Neuronal stem cell (in vitro differentiated cells): ENCODE measurements at places on chromosomes 16 and 17.

DNA sequence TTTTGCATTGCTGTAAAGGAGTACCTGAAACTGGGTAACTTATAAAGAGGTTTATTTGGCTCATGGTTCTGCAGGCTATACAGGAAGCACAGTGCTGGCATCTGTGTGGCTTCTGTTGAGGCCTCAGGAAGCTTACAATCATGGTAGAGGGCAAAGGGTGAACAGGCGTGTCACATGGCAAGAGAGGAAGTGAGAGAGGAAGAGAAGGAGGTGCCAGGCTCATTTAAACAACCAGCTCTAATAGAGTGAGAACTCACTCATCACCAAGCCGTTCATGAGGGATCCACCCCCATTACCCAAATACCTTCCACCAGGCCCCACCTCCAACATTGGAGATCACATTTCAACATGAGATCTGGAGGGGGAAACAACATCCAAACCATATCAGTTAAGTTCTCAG lies 16.4 kb upstream of the CLEC19A start:
- no peak for DNase-seq

- no peak for DNase-seq
Observed at GRCh38 chr17:78248051-78248914, 16.9 kb downstream of the TMEM235 start.

DNA sequence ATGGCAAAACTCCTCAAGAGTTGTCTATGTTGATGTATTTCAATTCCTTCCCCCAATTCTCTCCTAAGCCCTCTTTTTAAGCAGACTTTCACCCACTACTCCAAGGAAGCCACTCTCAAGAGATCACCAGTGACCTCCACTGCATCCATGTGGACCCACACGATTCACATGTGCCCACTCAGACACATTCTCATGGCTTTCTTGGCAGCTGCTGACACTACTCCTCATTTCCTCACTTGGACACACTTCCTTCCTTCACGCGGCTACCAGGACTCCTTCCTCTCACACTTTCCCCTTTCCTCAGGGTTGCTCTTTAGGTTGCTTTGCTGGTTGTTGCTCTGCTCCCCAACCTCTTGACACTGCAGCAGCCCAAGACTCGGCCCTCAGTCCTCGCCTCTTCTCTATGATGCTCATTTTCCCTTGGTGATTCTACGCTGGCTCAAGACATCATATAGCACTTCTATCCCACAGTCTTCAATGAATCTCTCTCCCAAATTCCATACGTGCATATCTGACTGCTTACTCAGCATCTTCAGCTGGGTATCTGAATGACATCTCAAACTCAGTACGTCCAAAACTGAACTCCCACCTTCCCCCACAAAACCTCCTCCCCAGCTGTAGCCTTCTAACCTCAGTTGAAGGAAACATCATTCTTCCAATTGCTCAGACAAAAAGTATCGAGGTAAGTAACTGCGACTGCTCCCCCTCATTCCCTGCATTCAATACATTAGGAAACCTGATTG lies 28.2 kb downstream of the HELZ start:
- no peak for DNase-seq

DNA sequence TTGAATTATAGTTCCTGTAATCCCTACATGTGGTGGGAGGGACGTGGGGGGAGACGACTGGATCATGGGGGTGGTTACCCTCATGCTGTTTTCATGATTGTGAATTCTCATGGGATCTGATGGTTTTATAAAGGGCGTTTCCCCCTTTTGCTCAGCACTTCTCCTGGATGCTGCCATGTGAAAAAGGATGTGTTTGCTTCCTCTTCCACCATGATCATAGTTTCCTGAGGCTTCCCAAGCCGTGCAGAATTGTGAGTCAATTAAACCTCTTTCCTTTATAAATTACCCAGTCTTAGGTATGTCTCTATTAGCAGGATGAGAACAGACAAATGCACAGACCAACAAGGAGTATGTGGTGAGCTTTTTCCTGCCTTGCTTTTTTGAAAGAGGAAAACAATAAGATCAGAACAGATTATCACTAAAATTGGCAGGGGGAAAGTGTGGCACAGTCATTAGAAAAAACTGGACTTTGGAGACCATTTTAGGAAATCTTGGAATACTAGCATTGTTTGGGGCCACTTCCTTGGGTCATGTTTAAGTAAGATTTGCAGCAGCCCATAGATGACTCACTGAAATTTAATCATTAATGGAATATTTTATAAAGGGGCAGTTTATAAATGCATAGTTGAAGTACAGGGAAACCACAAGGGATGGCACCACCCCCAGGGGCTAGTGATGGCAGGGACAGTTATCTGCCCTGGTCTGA lies 352.8 kb downstream of the CDH13 start:
- DNase-seq = no peak

- DNase-seq = no peak
Observed at GRCh38 chr16:50769-51591, 2.4 kb downstream of the POLR3K start.

- DNase-seq = no peak
Observed at GRCh38 chr17:81322271-81323082, 27.4 kb upstream of the SLC38A10 start.

DNA sequence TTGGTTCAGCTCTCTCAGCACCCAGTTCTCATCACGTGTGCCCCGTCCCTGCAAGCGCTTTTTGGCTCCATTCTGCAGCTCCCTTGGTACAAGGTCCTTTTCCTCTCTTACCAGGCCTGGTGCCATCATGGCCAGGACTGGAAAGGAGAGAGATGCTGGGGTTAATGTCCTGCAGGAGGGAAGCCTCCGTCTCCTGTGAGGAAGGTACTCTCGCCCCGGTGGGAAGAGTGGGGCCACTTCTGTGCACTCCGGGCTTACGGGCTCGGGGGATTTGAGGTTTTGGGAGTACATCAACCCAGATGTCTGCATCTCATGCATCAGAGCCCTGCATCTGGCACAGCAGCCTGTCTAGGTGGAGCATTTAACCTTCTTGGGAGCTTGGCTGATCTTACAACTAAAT lies 10.1 kb downstream of the CTRB2 start:
- DNase-seq = no peak

GRCh38 chr16:17346621-17347569 lies 123.9 kb downstream of the XYLT1 start:
- no peak for DNase-seq

DNA sequence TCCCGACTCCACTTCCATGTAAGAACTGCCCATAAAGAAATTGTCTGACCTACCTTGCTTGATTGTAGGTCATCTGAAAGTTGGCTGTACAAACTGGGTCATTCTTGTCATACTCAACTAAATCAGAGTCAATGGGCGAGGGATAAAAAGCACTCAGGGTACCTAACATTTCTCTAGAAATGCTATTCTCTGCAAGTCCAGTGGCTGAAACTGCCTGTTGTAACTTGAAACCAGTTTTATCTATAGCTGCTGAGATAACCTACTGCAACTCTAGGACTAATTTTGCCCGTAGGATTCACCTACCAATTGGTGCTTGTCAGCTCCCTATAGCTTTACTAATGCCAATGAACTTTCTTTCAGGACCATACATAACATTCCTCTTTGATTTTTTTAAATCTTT lies 100.1 kb upstream of the GRIN2A start:
- no peak for DNase-seq

DNA sequence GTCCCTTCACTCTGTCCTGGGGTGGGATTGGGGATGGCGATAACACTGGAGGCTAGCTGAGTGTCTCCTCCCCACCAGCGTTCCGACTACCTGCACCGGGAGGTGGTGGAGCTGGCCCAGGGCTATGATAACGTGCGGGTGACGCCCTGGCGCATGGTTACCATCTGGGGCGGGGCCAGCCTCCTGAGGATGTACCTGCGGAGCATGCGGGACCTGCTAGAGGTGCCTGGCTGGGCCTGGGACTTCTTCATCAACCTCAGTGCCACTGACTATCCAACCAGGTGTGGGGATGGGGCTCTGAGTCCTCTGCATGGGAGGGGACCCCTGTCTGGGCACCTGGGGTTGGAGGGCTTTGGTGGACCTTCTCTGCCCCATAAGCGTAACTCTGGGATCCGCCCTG lies 8.8 kb downstream of the XYLT2 start:
- no peak for DNase-seq

GRCh38 chr17:79053251-79053925 lies 21.2 kb upstream of the ENGASE start:
- DNase-seq = no peak

DNA sequence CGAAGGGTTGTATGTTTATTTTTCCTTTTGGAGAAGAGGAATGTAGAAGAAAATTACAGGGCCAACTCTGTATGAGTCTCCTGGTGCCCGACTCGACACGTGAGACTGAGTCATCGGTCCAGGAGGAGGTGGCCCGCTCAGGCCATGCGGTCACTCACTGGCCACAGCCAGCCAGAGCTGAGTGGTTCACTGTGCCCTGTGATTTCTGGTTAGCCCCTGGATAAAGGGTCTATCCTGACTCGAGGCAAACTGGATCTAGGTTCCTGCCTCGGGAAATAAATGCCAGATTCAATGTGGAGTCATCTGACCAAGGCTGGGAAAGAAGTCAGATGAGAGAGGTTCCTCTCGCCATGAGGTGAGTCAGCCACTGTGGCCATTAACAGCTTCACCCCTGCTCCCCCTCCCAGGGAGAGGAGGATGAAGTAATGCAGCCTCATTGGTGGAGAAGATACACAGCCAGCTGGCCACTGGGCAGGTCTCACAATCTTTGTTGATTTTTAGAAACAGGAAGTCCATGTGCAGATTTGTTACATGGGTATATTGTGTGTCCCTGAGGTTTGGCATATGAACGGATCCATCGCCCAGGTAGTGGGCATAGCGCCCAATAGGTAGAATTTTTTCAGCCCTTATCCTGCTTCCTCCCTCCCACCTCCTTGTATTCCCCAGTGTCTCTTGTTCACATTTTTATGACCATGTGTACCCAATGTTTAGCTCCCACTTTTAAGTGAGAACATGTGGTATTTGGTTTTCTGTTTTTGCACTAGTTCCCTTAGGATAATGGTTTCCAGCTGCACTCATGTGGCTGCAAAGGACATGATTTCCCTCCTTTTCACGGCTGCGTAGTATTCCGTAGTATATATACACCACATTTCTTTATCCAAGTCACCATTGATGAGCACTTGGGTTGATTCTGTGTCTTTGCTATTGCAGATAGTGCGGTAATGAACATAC lies 21.7 kb upstream of the USP36 start:
- no peak for DNase-seq

DNA sequence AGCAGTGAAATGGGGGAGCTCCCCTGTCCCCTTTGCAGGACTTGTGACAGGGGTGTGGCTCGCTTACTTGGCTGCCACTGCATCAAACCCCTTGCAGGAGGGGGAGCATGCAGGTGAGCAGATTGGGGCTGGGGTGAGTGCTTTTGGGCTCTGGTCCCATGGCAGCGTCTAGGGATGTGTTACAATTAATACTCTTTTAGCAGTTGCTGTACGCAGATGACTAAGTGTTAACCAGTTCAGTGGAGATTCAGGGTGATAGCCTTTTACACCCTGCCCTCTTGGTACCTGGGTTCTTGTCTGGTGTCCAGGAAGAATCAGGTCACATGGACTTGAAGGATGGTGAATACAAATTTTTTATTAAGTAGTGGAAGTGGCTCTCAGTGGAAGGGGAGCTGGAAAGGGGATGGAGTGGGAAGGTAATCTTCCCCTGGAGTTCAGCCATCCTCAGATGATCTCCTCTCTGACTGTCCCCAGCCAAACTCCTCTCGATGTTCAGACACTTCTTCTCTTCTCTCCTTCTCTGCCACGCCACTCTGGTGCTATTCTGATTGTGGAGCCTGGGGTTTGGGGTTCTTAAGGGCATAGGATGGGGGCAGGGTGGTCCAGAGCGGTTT lies 100.1 kb downstream of the MARF1 start:
- DNase-seq = no peak

GRCh38 chr16:89612415-89613166 lies 851 bp upstream of the DPEP1 start:
- DNase-seq = no peak

DNA sequence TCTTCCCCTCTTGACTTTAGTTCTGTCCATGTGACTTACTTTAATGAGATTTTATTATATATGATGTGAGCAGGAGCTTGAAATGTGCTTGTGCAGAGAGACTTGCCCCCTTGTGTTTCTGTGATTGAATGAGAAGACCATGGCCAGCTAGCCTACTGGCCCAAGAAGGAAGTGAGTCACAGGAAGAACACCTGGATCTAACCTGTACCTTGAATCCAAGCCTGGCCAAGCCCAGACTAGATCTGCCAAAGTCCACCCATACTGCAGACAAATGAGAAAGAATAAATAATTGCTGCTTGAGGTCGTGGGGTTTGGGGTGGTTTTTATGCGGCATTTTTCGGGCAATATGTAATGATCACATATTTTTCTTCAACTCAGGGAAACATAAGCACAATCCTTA lies 9.6 kb downstream of the ABCA10 start:
- DNase-seq = no peak

- DNase-seq = no peak
Observed at GRCh38 chr17:43574896-43575525, 28.9 kb upstream of the ETV4 start.

GRCh38 chr17:954431-955164 lies 25.0 kb downstream of the NXN start:
- no peak for DNase-seq

DNA sequence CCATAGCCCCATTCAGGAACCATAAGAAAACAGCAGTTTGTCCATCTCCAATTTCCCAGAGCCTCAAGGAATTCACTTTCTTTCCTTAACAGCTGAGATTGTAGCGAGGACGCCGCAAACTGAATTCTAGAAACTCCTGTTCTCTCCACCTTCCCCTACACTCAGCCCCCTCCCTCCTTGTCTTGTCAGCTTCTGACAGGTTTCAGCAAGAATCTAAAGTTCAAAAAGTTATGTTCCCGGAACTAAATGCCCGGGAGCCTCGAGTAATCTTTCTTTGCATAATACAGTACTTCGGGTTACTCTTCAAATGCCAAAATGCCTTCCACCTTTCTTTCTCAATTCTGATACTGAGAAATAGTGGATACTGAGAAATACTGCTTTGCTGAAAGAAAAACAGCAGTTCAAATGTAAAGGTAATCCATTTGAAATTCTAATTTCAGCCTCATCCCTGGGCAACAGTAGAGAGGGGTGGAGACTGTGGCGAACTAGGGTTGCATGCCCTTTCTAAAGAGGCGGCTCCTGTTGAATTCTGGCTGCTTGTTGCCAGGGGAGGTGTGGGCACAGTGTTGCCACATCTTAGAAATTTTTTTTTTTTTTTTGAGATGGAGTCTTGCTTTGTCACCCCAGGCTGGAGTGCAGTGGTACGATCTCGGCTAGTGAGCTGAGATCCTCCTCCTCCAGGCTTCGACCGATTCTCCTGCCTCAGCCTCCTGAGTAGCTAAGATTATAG lies 63.5 kb upstream of the USP7 start:
- DNase-seq = no peak

DNA sequence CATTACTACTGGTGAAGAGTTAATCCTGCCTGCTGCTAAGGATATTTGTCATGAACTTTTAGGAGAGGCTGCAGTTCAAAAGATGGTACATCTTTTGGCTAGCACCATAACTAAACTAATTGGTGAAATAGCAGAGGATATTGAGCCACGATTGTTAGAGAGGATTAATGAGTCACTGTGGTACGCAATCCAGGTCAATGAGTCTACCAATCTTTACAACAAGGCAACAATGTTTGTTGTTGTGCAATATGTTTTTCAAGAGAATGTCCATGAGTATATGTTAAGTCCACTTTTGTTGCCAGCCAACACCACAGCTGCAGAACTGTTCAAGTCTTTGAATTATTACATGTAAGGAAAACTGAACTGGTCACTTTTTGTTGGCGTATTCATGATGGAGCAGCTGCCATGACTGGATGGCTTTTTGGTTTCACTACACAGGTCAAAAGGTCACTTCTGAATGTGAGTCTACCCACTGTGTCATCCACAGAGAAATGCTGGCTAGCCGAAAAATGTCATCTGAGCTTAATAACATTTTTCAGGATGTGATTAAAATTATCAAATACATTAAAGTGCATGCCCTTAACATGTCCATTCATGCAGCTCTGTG lies 402.6 kb upstream of the KIF2B start:
- DNase-seq = no peak

GRCh38 chr16:25875956-25876598 lies 184.3 kb downstream of the HS3ST4 start:
- no peak for DNase-seq
